ENCODE measurements at places on chromosomes 16 and 17.

- DNase-seq: no peak
Observed at GRCh38 chr16:70483426-70483825, 29.0 kb downstream of the FCSK start.

GRCh38 chr17:37766971-37767370 lies 22.1 kb upstream of the HNF1B start:
- no peak for DNase-seq

DNA sequence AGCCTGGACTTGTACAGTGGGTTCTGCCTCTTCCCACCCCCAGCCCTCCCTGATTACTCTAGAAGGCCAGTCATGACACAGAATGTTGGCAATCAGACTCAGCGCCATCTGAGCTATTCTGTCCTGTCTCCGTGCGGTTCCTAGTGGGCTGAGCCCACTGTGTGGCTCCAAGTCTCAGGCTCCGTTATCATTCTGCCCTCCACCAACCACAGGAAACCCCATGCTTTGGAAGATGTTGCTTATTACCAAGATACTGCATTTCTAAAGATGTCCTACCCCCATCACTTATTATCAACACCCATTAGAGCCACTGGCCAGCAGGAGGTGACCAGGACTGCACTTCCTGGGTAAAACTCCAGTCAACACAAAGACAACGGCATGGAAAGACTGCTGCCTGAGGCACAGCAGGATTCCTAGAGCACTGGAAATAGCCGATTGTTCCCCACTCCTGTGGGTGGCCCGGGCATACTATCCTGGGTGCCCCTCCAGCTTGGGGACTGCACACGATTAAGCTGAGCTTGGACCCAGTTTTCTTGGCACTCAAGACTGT lies 133.6 kb downstream of the AATF start:
- DNase-seq: no peak

DNA sequence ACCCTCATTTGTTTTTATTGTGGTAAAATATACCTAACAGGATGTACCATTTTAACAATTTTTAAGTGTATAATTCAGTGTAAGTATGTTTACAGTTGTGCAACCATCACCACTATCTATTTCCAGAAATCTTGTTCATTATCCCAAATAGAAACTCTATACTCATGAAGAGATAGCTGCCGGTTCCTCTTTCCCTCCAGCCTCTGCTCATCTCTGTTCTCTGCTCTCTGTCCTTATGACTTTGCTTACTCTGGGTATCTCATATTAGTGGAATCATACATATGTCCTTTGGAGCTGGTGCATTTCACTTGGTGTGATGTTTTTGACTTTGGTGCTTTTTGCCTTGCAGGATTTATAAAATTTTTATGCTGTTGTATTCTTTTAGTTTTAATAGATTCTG lies 19.4 kb downstream of the CYLD start:
- peak; percentile 33 for DNase-seq

DNA sequence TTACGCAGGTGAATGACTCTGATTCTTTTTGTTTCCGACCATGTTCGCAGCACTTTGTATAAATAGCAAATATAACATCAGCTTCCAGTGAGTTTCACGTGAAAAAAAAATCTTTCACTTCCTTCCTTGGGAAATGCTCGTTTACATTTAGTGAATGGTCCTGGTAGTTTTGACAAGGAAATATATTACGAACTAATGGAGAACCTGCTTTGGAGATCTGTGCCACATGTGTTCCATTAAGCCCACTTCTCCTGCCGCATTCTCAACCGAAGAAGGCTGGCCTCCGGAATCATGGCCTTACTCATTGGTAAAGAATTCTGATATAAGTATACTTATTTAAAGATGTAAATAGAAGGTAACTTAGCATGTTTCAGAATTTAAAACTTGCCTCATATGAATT lies 3.6 kb downstream of the CRAMP1 start:
- no peak for DNase-seq

DNA sequence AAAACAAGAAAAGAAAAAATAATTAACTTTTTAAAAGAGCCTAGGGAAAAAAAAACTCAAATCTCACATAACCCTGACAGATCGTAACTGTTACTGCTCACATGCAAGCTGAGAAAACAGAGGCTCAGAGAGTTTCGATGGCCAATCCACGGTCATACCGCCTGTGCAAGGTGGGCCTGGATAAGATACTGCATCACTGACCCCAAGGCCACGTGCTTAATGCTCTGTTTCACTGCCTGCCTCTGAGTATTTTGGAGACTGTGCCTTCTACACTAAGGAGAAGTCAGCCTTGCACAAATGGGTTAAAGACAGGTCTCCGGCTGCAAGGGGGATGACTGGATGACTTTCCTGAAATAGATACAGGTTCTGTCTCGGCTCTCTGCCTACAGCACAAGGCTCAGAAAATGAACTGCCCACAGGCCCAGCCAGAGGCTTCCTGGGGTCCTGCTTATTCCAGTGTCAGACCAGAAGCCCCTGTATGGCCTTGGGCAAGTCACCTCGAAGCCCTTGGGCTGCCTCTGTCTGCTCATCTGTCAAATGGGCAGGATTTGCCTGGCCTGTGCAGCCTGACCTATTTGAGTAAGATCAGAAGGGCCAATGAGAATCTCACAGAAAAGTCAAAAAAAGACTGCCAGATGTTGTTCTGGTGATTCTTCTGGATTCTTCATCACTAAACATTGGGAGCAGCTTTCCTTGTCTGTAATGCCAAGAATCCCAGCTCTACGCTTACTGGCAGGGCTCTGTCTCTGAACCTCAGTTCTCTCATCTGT lies 25.8 kb downstream of the CNGB1 start:
- DNase-seq: no peak

DNA sequence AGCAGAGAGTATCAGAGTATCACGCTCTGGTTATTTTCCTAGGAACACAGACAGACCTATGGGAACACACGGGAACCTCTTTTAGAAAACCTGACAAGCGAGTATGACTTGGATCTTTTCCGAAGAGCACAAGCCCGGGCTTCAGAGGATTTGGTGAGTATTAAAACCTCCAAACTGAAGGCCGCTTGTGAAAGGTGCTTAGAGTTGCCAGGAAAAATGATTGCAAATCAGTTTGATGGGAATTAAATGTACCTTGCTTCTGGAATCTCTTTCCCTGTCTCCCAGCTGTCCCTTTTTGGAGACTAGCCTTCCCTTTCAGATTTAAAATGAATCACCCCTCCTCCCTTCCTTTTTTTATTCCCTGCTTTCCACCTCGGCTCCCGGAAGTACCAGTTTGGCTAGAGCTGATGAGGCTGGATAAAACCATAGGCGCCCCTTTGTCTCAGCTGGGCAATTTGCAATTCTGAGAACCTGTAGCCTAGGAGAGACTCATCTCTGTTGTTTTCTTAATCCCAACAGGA lies 27.3 kb downstream of the KAT7 start:
- no peak for DNase-seq

- DNase-seq: no peak
Observed at GRCh38 chr16:27156579-27156978, 46.7 kb upstream of the KDM8 start.

- no peak for DNase-seq
Observed at GRCh38 chr17:58918072-58918471, 162.4 kb downstream of the PPM1E start.

GRCh38 chr16:79451196-79451816 lies 149.2 kb downstream of the MAF start:
- DNase-seq: peak; percentile 77

- no peak for DNase-seq
Observed at GRCh38 chr16:57882792-57883191, 80.5 kb upstream of the KIFC3 start.

- peak; percentile 72 for DNase-seq
Observed at GRCh38 chr17:72539981-72540897, 419.4 kb downstream of the SOX9 start.

GRCh38 chr16:88651989-88652761 lies 1.3 kb upstream of the CYBA start:
- no peak for DNase-seq

DNA sequence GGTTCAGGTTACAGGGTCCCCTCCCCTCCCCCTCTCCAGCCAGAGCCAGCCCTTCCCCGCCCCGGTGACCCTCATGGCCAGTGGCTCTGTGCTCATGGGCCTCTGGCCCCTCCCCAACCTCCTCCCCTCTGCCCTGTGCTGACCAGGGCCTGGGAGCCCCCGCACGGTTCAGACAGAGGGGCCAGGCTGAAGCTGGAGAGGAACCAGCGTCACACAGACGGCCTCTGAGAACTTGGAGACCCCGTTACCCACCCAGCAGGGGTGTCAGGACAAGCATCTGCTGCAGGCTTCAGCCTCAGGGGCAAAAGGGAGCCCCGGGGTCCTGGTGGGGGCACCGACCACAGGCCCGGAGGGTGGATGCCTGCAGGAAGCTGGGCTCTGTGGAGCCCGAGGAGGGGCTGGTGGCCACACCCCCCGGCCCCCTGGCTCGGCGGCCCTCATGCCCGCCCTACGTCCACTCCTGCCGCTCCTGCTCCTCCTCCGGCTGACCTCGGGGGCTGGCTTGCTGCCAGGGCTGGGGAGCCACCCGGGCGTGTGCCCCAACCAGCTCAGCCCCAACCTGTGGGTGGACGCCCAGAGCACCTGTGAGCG lies at the start of gene WFIKKN1:
TSS of gene WFIKKN1 (plus strand) at position 171 of the 591 bp plus-strand sequence. CDS start at position 440, 269 bp downstream.
- DNase-seq: peak; percentile 14

DNA sequence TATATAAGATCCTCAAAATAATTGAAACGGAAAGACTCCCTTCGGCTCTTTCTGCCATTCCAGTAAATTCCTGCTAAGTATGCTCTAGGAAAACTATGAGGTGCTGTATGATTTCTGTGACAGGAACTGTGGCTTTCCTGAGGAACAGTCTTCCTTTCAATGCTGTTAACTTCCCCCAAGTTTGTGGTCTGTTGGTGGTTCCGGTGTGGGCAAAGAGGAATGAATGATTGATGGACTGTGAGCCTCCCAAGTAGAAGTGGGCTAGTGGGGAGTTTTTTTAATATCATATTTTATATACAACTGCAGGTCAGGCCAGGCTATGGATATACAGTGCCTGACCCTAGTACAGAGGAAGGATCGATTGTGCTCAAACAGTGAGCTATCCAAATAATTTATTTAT lies 560.7 kb upstream of the RBFOX1 start:
- DNase-seq: no peak

DNA sequence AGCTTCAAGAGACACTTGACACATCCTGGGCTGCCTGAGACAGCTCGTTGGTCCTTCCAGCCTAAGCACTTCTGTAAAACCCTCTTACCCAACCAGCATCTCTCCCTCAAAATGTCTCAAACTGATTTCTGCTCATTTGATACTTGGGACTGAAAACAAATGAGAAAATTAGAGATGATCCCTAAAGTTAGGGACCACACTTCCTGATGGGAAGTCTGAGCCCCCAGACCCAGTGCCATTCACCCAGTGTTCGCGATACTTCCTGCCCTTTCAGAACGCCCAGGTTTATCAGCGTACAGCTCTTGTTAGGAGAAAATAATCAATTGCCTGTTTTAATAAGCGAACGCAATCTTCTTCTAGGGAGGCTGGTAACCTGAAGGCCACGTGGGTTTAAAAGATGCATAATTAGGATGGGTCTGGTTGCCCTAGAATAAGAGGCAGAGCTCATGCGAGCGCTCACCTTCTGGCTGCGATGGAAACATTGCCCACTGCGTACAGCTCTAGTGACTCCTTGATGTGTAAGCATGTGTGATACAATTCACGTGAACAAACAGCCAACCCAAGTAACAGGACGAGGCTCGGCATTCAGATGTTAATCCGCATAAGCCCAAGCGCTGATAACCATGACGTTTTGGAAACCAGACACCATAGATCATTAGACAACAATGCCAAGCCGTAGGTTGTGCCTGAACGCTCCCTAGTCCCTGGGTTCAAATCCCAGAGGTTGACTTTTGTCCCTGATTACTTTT lies 213.1 kb downstream of the FOXL1 start:
- DNase-seq: no peak

GRCh38 chr17:57342963-57343589 lies 86.8 kb downstream of the MSI2 start:
- peak; percentile 51 for DNase-seq

DNA sequence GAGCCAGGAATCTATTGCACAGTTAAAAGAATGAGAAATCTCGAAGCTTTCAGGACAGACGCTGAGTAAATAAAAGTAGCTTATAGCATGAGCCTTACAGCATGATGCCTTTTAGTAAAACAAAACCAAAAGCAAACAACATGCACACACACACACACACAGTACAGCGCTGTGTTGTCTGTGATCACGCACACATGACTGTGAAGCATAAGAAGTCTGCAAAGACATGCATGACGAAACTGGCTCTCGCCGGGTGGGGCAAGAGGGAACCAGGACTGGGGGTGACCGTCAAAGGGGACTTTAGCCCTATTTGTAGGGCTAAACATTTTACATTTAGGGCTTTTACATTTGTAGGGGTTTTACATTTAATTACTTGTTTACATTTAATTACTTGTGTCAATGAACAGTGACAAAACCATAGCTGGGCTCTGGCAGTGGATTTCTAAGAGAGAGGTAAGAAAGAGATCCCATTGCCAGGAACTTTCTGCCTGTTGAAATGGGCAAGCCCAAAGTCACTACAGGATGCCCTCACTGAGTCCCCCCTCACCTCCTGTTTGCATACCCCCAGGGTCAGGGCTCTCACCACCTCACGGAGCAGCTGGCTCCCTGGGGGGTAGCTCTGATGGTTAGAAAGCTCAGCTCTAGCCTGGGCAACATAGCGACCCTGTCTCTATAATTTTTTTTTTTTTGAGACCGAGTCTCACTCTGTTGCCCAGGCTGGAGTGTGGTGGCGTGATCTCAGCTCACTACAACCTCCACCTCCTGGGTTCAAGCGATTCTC lies 2.0 kb upstream of the TNFRSF13B start:
- no peak for DNase-seq

GRCh38 chr16:685967-686366 lies 1.8 kb upstream of the JMJD8 start:
- peak; percentile 20 for DNase-seq

- DNase-seq: no peak
Observed at GRCh38 chr16:11794447-11794846, 2.6 kb downstream of the ZC3H7A start.

- DNase-seq: no peak
Observed at GRCh38 chr17:40588552-40588951, 23.3 kb upstream of the CCR7 start.

- no peak for DNase-seq
Observed at GRCh38 chr17:79473876-79474440, 136.9 kb downstream of the RBFOX3 start.

DNA sequence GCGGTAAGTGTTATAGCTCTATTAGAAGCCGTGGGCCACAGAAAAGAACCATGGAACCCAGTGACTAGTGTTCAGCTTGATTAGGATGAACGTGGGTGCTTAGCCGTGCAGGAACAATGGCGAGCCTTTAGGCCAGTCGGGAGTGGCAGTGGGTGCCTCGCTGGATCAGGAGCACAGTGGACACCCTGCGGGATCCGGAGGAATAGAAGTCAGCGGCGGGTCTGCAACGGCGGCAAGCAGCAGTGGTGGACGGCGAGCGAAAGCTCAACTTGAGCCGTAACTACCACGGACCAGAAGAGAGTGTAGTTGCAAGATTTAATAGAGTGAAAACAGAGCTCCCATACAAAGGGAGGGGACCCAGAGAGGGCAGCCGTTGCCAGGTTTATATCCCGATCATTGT lies 37.3 kb upstream of the CDH15 start:
- no peak for DNase-seq

DNA sequence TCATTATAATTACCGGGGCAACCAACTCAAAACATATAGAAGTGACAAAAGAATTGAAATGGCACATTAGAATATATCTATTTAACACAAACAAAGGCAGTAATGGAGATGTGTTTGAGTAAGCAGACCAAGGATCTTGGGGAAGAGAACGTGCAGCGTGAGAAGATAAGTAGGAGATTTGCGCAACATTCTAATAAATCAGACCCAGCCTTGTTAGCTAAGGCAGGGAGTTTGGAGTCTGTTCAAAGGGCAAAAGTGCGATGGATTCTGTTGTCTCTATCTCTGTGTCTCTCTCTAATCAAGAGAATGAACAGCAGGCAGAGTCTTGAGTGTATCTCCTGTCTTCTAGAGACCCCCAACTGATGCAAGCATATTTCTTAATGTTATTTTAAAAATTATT lies 55.0 kb upstream of the FA2H start:
- DNase-seq: no peak
